ENCODE measurements at places on chromosomes 1 and 21.

DNA sequence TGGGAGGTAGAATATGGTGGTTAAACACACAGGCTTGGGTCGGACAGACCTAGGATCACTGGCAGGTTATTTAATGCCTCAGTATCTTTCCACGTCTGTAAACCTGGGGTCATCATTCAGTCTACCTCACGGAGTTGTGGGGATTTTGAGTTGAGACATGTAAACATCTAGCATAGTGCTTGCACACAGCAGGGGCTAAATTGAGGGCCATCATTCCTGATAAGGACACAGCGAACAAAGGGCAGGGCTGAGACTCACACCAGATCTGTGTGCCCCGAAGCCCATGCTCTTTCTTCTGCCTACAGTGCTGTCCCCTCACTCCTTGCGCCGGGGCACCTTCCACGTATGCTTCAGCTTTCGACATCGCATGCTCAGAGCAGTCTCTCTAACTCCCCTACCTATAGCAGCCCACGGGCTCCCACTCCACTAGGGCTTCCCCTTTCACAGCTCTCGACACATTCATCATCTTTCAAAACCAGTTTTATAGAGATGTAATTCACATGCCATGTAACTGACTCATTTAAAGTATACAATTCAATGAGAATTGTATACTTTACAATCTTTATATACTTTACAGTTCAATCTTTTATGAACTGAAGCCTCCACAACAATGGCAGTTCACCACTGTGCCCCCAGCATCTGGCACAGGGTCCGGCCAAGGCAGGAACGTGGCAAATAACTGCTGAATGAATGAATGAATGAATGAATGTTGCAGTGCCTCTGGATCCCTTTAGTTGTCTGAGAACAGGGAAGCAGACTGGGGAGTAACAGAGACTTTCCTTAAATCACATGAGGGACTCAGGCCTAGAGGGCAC, 48.0 kb downstream of the GPR161 start:
- no peak for DNase-seq

DNA sequence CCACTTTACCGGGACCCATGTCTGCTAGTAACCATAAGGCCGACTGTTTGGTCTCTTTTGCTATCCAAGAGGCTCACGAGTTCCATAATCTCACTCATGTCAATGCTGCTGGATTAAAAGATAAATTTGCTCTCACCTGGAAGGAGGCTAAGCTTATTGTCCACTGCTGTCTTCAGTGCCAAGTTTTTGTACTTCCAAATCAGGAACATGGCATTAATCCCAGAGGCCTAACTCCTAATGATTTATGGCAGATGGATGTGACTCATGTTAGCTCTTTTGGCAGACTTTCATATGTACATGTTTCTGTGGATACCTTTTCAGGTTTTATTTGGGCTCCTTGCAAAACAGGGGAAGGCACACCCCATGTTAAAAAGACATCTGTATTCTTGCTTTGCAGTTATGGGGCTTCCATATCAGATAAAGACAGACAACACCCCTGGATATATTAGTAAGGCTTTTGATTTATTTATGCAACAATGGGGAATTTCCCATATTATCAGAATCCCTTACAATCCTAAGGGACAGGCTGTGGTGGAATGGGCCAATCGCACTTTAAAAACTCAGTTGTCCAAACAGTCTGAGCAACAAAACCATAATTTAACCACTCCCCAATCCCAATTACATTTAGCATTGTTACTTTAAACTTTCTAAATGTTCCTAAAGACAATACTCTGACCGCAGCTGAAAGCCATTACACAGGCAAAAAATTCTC, 162.7 kb downstream of the IER5 start:
- DNase-seq: no peak

DNA sequence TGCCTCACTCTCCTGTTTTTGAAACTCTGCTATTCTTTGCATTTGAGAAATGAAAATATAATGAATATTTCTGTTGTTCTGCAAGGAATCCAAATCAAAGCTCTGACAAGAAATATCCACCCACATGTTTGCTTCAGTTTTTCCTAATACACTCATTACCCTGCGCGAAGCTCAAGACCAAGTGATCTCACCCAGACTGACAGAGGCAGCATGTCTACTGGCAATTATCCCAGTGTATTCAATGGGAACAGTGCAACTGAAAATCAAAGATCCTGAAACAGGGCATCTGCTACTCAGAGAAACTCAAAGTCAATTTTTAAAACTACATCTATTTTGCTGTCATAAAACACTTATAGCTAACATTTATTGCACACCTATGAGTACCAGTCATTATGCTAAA, 321.0 kb upstream of the LRRC7 start:
- DNase-seq: no peak

GRCh38 chr1:236638945-236639344, 34.6 kb upstream of the HEATR1 start:
- DNase-seq: no peak

DNA sequence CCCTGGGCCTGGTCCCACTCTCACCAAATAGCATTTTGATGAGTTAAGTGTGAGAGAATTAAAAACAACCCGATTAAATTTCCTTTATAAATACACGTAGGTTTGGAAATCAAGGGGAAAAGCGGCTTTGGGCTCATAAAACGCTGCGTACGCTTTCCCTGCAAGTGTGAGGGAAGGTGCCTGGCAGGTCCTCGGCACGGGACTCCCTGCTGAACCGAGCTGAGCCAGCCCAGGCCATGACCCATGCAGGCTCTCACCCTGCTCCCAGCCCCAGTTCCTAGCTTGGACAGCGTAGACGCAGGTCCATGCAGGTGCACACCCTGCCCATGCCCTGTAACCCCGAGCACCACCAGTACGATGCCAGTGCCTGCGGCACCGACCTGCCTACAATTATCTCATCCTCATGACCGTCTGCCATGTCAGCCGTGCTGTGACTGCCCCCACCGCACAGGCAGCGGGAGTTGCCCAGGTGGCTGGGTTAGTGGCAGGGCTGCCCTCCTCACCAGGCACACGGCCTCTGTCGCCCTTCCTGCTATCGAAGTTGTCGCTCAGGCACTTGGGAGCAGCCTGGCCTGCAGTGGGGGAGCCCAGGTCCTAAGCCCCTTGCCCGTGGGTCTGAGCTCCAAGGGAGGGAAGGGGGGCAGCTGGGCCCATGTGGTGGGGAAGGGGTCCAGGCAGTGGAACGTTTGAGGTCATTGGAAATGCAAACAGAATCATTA, 41.0 kb upstream of the ACTRT2 start:
- DNase-seq: no peak

DNA sequence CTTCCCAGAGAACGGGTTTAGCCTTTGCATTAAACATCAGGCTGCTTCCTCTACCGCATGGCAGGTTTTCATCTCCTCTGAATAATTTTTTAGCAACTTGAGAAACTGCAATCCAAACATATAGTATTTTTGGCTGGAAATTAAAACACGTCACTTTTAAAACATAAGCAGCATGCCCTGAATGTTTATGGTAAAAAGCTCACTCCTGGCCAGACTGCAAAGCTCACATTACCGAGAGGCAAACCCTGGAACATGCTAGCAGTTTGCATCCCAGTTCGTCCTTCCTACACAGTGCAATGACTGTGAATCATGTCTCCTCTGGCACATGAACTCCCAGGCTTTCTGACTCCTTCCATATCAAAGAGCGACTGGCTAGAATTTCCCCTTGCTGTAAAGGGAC, 312.3 kb downstream of the RRAGC start:
- DNase-seq: no peak

DNA sequence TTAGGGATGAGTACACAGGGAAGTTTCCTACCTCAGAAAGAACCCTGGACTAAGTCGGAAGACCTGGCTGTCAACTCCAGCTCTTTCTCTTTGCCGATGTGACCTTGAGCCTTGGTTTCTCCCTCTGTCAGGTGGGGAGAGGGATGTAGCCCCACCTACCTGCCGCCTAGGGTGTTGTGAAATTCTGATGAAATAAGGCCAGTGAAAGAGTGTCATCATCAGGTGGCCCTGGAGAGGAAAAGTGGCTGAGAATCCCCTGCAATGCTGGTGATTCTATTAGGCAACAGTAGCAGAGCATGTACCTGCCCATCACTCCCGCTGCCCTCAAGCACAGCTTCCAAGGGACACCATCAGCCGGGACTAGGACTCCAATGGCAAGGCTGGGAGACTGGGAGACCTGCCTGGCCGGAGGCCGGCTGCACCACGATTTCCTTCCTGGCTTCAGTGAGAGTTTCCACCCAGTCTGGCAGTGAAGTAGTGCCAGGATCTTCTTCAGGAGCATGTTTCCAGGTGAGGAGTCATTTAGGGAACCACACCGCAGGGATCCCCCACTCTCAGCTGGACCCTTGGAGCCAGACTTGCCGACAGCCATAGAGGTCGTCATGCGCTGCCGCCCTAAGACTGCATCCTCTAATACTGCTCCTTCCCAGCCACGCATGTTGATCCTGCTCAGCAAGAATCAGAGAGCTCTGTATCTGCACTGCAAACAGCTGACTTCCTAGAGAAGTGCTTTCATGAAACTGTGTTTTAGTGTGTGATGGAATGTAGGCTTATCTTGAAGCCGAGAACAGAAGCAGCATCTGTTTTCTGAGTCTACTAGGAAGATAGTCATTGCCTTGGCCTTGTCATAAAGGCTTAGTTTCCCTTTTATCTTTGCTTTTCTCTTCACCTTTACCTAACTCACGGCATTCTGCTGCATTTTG, 88.0 kb upstream of the F3 start:
- no peak for DNase-seq

- no peak for DNase-seq
Observed at GRCh38 chr1:150696162-150696561, 792 bp downstream of the GOLPH3L start.

DNA sequence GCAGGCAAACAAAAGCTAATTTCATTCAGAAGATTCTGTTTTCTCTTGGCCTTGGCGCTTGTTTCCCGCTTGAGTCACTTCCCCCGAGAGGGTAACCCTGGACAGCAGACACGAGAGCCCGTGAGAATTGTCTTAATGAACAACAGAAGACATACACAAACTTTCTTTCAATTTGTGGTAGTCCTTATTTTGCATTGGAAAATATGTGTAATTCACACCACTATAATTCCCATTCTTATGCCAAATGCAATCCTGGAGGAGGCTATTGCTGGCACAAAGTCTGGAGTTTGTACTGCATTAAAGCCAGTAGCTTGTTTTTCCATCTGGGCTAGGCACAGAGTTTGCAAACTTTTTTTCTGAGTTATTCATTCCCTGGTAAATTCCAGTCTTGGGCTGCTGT, 109.8 kb upstream of the IVNS1ABP start:
- no peak for DNase-seq

DNA sequence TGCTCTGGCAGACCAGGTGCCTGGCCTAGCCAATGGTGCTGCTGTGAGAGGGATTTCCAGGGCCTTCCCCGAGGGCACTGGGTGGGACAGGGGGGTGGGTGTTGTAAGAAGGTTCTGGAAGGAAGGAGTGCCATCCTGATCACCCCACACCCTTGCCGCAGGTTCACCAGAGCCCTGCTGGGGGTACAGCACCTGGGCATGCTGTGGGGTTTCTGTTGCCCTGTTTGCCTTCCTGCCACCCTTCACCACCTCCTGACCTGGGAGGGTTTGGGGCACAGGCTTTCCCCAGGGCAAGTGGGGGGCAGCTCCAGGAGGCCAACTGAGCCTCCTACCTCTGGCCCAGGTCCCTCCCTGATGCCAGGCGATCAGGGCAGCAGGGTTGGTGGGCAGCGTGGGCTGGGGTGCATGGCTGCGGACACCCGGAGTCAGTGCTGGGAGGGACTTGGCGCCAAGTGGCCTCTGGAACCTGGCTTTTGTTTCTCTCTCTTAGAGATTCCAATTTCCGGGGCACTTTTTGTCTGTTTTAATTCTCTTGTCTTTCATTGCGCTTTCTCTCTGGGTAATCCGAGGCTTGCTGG, 318.8 kb downstream of the PTPRU start:
- DNase-seq: no peak

DNA sequence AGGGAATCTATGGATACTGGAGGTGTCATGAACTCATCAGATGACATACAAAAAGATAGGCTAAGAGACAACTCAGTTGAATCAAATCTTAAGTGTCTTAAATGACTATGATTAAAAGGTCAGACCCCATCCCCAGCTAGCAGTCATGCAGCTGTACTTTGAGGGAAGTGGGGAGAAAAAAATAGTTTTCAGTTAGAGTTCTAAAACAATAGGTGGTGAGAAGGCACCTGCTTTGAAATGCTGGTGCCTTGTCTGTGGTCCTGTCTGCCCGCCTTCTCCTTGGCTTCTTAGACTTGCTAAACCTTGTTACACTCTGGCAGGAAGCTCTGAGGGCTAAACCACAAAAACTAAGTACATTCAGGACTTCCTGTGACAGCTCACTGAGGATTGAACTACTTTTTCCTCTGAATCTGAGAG, 15.3 kb downstream of the CD2 start:
- DNase-seq: peak; percentile 25

DNA sequence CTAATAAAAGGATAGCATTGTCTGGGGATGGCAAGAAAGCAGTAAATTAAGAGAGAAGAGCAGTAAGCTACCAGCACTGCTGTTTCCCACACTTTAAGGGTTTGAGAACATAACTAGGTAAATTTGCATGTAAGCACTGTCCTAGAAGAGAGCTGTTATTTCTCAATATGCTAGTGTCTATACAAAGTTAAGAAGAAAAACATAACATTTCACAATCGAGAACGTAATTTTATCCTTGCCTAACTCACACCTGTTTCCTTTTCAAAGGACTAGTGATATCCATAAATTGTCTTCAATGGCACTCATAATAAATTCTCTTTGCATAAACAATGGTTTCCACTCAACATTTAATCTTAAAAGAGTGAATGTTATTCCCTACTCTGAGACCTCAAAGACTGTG, 576.0 kb downstream of the PTBP2 start:
- DNase-seq: no peak

- no peak for DNase-seq
Observed at GRCh38 chr1:14522077-14522925, 76.2 kb upstream of the KAZN start.

- no peak for DNase-seq
Observed at GRCh38 chr1:20082772-20083171, 12.8 kb downstream of the PLA2G5 start.

GRCh38 chr1:75152092-75152491, 17.9 kb downstream of the LHX8 start:
- no peak for DNase-seq

DNA sequence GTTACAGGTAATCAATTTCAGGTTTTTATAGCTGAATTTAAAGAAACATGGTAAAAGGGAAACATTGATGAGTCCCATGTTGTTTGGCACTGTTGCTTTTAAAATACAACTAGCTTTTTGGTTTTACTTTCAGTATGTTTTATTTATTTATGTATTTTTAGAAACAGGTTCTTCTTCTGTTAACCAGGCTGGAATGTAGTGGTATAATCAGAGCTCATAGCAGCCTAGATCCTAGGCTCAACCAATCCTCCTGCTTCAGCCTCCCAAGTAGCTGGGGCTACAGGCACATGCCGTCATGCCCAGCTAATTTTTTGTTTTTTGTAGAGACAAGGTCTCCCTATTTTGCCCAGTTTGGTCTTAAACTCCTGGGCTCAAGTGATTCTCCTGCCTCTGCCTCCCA, 50.4 kb downstream of the CTTNBP2NL start:
- DNase-seq: no peak

DNA sequence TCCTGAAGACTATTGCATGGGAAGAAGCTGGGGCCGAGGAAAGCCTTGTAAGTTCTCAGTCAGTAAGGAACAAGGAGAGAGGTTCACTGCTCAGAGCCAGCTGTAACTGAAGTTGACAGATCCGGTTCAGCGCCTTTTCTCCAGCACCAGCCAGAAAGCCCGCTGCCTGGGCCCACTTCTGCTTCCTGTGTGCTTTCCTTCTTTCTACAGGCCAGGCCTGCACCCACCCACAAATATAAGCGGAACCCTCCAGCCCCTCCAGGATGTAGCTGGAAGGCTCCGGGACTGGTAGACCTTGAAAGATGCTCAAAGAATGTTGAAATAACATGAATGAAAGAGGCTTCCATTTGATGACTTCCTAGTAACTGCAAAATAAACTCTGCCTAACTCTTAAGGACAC, 38.8 kb downstream of the PARP1 start:
- DNase-seq: no peak
